DMS79 (cell line): ENCODE measurements at places on chromosomes 1 and 21.
A peak's percentile ranks its signal among the peaks of the same experiment; 100 is the strongest.

DNA sequence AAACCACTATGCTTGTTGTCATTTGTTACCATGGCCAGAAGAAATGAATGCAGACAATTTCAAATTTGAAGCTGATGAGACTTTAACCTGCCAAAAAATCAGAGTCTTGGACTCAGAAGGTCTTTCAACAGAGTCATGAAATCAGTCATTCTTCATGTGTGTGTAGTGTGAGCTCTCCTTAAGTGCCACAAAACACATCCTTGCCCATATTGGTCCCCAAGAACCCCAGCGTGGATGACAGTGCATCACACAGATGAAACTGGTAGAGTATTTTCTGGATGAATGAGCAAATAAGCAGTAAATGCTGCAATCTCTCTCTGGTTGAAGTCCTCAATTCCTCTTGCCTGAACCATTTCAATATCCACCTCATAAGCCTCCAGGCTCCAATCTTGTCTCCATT lies 28.7 kb upstream of the ETS2 start:
- no peak for DNase-seq

DNA sequence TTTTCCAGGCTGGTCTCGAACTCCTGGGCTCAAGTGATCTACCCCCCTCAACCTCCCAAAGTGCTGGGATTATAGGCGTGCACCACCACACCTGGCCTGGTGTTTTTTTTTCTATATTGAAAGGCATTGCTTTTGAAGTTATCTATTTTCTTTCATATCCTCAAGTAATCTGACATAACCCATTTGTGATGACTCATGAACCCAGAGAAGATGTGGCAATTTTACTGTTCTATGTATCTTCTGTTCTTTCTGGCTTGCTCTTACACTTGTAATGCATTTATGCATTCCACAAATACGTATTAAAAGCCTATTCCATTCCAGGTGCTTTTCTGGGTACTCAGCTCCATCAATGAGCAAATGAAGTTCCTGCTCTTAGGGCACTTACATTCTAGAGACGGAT lies 29.9 kb upstream of the ERRFI1 start:
- no peak for DNase-seq

GRCh38 chr1:88744142-88744541 lies 60.1 kb downstream of the PKN2 start:
- DNase-seq = no peak

GRCh38 chr1:202584707-202585589 lies 125.3 kb downstream of the SYT2 start:
- no peak for DNase-seq

DNA sequence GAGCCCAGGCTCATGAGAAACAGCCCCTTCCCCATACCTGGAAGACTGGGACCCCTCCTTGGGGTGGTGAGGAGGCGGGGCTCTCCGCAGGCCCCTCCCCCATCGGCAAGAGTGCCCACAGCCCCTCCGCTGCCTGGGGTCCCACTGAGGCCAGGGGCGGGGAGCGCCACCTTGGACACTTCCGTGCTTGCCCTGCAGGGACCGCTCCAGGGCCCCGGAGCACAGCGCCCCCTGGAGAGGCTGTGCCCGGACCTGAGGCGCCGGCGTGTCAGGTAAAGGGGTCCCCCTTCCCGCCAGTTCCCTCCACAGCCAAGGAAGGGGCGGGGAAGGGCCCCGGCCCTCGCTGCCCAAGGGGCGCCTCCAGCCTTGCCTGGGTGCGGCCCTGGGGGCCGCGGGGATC lies 21.5 kb downstream of the INAVA start:
- DNase-seq = no peak

DNA sequence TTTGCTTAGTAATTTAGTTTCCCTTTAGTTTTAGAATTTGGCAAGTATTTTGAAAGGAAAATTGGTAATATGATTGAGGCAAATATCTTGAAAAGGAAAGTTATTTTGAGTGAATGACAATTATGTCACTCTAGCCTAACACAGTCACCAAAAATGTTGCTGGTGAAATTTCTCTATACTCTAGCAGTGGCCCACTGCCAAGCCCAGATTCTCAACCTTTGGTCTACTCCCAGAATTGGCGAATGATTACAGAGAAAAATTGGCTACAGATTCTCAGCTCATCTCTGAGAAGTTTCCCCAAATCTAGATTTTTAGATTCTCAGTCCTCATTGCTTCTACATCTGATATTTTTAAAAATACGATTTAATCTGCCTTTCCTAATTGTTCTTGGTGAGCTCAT lies 84.9 kb downstream of the PIGK start:
- DNase-seq = no peak

- DNase-seq = no peak
Observed at GRCh38 chr1:232184561-232185530, 445.1 kb downstream of the SIPA1L2 start.

DNA sequence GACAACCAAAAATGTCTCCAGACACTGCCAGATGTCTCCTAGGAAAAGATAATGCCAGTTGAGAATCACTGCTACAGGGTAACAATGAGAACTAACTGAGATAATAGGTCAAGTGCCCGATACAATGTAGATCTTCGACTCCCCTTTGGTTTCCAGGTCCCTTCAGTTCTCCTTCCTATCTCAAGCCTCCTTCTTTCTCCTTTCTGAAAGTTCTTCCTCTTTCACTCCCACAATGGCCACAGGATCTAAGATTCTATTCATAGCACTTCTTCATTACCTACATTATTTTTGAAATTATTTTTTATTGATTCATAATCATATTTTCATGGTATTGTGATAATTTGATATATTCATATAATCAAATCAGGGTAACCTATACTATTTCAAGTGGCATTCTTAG lies 6.3 kb downstream of the PFDN2 start:
- DNase-seq = no peak

DNA sequence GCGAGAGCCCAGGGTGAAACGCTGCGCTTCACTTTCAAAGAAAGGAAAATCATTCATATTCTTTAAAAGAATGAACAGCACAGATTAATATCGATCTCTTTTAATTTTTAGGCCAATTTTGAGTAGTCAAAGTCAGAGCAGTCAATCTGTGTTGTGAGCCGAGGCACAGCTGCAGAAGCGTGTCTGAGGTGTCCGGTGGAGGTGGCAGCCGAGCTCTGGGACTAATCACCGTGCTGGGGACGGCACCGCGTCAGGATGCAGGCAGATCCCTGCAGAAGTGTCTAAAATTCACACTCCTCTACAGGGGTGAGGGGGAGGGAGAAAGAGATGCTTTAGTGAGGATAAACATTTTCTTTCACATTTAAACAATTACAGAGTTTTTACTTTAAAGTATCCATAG lies 4.1 kb downstream of the TFF1 start:
- DNase-seq = no peak

GRCh38 chr1:28078262-28078661 lies 10.1 kb downstream of the EYA3 start:
- DNase-seq = no peak

DNA sequence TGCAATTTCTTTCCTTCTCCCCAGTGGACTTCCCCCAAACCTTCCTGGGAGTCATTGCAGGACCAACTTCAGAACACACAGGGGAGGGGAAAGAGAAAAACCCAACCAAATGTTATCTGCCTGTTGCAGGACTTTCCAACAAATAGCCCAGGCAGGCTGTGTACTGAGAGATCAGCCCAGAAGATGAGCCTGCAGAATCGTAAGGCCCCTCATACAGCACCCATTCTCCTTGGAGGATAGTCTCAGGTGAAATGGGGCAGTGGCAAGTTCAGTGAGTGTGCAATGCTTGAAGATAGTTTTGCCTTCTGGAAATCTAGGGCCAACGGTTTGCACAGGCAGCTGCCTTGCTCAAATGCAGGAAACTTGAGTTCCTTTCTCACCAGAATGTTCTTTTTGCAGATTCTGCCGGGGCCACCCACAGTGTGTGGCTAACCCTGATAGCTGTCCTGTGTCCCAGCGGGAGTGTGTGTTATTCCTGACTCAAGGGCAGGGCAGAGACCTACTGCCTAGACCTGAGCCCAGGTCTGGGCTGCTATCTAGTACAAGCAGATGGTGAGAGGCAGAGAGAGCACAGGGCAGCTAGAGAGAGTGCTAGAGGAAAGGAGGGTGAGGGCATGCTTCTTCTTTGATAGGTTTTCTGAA lies 48.8 kb downstream of the GADD45A start:
- no peak for DNase-seq

DNA sequence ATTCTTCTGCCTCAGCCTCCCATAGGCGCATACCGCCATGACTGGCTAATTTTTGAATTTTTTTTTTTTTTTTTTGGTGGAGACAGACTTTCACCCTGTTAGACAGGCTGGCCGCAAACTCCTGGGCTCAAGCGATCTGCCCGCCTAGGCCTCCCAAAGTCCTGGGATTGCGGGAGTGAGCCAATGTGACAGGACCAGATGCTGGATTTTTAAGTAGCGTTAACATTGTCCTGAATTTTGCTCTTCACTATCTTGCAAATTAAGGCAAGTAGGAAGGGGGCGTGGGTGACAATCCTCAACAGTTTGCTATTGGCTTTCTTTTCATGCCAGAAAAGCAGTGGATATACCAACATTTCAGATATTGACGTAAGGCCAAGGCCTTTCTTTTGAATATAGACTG lies 49.7 kb upstream of the TSNAX start:
- DNase-seq = no peak

DNA sequence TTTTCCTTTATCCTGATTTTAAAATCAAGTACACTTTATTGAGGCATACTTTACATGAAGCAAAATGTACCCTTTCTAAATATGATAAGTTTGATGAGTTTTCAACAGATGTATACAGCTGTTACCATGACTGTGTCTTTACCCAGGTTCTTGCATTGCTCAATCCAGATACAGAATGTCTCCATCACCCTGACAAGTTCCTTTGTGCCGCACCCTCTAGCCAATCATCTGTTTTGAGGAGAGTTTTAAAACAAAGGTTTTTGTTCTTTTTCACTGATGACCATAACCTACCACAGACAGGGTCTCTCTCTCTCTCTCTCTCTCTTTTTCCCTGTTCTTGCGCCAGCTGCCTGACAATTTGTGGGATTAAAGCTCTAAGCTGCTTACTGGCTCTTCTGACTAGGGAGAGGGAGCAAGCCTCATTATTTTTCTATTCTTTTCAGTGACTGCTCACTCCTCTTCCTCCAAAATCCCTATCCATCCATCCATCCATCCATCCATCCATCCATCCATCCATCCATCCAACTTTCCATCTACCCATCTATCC lies 1.2 kb upstream of the KCNE1 start:
- DNase-seq = no peak

DNA sequence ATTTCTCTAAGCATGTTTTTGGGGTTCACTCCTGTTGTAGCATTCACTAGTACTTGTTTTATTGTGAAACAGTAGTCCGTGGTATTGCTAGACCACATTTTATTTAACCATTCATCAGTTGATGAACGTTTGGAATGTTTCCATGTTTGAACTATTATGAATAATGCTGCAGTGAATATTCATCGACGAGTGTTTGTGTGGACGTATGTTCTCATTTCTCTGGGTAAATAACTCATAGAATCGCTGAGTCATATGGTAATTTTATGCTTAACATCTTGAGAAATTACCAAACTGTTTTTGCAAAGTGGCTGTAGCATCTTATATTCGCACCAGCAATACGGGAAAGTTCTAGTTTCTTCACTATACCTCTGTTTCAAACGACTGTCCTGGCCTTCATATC lies 28.0 kb upstream of the KAZN start:
- no peak for DNase-seq

DNA sequence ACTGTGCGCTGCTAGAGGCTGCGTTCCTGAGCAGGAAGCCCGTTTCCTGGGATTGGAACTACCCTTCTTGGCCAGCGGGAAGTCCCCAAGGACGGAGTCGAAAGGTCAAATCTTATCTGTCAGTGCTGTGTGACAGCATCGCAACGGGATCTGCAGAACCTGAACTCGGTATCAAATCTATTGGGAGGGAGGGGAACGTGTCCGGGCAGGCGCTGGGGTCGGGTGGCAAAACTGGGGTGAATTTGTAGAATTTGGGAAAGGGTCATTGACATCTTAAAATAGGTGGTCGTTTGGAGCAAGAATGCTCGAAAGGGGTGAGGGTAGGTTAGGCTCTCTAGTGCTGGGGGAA lies 725 bp upstream of the ARPC5 start:
- DNase-seq = no peak

DNA sequence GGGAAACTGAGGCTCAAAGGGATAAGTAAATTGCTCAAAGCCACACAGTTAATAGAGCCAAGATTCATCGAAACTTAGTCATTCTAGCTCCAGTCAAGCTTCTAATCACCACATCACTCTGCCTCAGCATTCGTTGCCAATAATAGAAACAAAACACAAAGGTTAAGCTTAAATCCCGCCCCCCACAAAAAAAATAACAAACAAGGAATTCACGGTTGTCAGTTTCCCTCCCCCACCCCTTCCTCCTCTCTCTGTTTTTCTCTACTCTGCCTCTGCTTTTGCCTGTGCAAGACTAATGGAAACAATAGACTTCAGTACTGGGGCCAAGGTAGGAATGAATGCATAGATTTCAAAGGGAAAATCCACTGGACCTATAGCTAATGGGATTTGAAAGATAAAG lies 70.7 kb upstream of the ZNF644 start:
- peak; percentile 19 for DNase-seq

DNA sequence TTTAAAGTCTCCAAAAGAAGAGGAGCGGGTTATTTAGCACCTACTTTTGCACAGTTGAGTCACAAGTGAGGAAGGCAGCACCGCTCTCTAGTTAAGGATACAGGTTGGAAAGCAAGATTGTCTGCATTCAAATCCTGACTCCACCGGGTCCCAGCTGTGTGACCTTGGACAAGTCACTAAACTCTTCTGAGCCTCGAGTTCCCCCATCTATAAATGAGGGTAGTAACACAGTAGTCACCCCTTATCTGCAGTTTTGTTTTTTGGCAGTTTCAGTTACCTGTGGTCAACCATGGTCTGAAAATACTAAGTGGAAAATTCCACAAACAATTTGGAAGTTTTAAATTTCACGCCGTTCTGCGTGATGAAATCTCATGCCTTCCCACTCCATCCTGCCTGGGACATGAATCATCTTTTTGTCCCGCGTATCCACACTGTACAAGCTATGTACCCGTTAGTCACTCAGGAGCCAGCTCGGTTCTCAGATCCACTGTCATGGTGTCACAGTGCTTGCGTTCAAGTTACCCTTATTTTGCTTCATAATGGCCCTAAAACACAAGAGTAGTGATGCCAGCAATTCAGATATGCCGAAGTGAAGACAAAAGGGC lies 49.4 kb downstream of the CAPZB start:
- no peak for DNase-seq

DNA sequence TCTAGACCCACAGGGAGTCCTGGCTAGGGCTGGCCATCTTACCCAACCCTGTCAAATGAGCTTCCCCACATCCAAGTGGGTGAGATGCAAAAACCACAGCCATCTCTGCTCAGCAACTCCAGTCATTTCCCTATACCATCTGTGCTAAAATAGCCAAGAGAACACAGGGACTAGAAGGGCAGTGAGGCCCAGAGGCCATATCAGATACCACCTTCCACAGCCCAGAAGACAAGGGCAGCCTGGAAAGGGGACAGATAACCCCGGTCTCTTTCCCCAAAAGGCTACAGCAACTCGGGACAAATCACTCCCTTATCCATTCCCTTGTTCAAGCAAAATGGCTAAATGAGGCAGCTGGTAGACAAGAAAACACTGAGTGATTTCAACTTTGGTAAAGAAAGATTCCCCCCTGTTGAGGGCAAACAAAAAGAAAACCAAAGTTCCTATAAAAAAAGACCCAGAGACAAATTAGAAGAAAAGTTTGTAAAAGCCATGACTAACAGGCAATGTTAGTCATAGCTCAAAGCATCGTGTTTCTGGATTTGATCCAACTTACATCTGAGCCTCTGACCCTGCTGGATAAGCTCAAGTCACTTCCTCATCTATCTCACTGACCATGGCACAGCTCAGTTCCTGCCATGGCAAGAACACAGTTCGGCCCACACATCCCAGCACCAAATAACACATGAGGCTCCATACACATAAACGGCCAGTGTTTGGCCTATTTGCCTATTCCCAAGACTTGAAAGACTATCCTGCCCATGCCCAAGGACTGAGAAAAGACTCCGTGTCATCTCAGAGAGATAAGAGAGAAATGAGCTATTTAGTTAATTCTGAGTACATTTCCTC lies 3.1 kb downstream of the LAMB3 start:
- no peak for DNase-seq
